KBM-7 (cell line): ENCODE measurements at places on chromosomes 2 and 18.

DNA sequence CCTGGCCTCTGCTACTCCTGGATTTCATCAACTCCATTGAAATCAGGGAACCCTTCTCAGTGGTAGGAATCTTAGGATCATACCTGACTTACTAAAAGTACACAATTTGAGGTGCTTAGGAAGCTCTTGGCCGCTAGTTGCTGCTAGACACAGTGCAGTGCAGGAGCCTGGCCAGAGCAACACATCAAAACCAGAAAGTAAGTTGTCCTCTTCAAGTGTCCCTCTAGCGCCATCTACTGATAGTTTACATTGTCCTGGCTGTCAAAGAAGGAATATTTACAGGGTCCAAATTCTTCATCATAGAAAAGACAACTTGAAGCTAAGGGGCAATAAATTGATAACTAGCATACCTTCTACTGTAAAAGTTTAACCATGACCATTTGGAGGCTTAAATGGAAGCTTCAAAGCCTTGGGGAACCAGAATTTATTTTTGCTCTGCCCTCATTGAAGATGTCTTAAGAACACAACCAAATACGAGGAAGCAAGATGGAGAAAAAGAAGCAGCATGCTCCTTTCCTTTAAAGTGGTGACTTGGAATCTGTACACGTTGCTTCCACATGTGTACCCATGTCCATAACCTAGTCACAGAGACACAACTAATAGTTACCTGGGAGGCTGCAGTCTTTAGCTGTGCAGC lies 889.1 kb upstream of the GCFC2 start:
- DNase-seq: peak; percentile 78

DNA sequence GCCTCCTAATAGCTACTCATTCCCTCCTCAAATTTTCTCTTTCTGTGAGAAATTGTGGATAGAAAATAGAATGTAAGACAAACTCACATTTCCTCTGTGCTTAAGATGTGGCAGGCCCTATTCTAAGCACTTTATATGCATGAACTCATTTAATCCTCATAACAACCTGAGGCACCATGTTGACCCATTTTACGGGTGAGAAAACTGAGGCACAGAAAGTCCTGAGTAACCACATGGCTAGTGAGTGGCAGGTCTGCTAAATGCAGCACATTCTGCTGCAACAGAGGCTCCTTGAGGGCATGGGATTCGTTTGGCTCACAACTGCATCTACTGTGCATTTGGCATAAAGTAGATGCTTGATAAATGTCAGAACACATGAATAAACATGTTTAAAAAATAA lies 22.7 kb upstream of the RNF149 start:
- no peak for DNase-seq

DNA sequence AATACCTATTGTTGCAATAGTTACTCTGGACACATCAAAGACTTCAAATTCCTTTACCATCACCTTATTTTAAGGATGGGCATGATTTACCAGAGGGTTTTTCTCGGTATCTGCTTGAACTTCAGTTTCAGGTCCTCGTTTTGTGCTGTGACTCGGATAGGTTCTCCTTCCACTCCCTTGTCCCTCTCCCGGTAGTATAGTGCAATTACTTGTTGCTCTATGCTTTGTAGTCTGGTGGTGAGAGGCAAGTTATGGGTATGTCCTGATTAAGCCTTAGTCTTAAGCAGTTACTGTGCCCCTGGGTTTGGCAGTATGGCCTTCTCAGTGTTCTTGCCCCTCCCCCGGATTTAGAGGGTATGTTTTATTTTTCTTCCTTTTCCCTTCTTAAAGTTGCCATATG lies 96.6 kb downstream of the RHBDD1 start:
- DNase-seq: no peak

DNA sequence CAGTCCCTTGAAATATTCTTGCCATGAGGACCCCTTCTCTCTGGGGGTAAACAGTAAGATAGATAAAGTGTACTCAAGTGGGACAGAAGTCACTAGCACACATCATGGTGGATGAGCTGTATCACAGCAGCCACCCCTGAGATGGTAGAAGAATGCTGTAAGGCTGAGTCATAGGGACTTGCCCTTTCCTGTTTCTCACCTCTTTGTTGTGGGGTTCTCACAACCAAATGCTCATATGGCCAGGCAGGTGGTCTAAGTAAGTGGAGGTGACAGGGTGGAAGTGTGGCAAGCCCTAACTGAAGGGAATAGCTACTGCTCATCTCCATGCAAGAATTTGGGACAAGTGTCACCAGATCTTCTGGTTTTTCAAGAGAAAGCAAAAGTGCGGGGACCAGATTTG lies 202.7 kb upstream of the SLC14A2 start:
- no peak for DNase-seq

GRCh38 chr2:11385847-11386246 lies 41.4 kb upstream of the ROCK2 start:
- DNase-seq: no peak

GRCh38 chr2:240570531-240571313 lies 2.4 kb downstream of the RNPEPL1 start:
- DNase-seq: no peak

GRCh38 chr2:226358688-226359087 lies 440.9 kb downstream of the IRS1 start:
- no peak for DNase-seq

DNA sequence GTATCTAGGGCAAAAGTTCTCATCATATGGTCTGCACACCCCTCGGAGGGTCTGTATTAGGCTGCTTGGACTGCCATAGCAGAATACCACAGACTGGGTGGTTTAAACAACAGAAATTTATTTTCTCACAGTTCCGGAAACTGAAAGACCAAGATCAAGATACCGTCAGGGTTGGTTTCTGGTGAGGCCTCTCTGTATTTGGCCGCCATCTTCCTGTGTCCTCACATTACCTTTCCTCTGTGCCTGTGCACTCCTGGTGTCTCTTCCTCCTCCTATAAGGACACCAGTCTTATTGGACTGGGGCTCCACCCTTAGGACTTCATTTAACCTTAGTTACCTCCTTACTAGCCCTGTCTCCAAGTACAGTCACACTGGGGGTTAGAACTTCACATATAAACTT lies 132.5 kb downstream of the NCOA1 start:
- DNase-seq: no peak

GRCh38 chr2:186456941-186457340 lies 29.1 kb upstream of the ZC3H15 start:
- DNase-seq: no peak

DNA sequence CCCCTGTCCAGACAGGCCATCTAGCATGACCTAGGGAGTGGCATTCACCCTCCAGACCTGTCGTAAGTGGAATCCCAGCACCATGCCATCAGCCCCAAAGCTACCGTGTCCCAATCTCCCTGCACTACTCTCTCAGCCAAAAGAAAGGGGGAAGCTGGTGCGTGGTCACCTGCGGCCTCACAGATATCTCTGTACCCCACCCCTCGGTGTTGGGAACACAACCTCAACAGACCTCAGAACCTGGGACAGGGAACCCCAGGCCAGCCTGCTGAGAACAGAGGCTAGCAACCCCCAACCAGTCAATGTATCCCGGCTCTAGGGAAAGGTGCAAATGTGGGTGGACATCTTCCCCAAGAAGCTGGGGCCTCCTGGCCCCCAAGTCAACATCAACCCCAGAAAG lies 38.2 kb downstream of the LMAN2L start:
- DNase-seq: no peak

DNA sequence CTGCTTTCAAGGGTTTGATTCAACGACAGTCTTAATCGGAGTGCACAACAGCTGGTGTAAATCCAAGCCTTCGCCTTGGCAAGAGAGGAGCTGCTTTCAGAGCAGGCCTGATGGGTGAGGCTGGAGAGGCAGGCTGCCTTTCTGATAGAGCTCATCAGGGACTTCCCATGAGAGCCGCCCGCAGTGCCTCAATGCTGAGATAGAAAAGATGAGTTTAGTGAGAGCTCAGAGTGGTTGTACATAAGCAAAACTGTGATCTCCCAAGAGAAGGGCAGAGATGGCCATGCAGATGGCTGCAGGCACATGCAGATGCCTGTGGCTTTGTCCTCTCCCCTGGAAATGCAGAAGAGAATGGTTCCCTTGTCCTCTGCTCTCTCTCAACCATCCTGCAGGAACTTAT lies 122.1 kb downstream of the ARL4C start:
- no peak for DNase-seq

DNA sequence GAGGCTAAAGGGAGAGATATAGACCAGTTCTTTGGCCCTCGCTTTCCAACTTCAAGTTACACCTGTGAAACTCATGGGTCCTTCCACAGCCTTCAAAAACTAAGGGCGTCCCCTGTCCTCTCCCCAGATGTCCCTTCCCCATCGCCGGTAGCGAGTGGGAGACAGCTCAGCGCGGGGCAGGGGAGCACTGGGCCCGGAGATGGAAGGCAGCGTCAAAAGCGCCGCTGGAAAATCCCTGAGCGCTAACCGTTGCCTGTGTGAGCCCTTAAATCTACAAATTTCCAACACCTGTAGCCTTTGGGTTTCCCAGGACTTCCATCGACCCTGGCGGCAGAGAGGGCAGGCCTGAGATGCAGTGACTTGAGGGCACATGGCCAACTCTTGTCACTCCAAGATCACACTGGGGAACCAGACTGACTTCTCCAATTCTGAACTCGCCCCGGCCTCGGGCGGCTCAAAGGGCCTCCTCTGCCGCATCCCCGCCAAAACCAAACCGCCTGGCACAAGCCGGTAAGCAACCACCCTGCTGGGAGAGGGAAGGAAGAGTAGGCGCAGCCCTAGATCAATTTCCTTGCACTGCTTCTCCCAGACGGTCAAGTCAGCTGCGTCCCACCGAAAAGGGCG lies 879 bp upstream of the EPAS1 start:
- peak; percentile 68 for DNase-seq

- no peak for DNase-seq
Measured at GRCh38 chr18:42736074-42736473, 379.4 kb downstream of the RIT2 start.

- DNase-seq: no peak
Measured at GRCh38 chr2:141137122-141137693, 993.6 kb downstream of the LRP1B start.

GRCh38 chr18:37553633-37554398 lies 11.8 kb downstream of the CELF4 start:
- DNase-seq: no peak

GRCh38 chr2:235170016-235170415 lies 218.2 kb downstream of the SH3BP4 start:
- no peak for DNase-seq

GRCh38 chr2:40311026-40311425 lies 140.9 kb downstream of the SLC8A1 start:
- DNase-seq: no peak
